ENCODE measurements at places on chromosomes 2 and 18. TPM values are rescaled to one million over a fixed set of nuclear protein-coding genes. Genes with fewer than 3 reads are reported as not detected.

DNA sequence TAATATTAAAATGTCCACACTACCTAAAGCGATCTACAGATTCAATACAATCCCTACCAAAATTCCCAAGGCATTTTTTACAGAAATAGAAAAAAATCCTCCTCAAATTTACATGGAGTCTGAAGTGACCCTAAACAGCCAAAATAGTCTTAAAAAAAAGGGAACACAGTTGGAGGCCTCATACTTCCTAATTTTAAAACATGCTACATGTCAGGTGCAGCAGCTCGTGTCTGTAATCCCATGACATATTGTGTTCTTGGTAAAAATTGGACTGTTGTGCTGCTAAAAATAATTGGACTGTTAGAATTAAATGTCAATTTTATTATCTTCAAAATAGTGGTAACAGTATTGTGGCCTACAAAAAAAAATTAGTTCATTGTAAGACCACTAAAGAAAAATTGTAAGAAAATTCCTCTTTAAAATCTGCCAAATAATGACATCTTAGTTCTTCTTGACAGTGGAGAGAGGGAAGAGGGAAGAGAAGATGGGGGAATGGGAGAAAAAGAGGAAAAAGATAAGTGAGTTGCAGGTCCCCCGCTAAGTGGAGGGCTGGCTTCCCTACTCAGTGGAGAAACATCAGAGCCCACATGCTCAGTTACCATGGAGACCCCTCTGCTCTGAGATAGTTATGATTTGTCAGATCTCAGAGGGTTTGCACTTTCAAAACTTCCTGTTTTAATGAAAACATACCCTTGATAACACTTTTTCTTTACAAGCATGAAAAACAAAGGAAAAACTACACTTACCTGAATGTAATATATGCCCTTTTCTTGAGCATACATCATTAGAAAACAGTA is 46.5 kb downstream of the UNC50 start:
- DNase-seq = no peak

SNRNP27 gene
- total RNA-seq = 67.8 TPM

XIRP2 gene
- 0.05 TPM for total RNA-seq

- no peak for DNase-seq
Observed at GRCh38 chr18:5841518-5841917, 53.8 kb downstream of the TMEM200C start.

- no peak for DNase-seq
Observed at GRCh38 chr2:86416146-86416545, 25.0 kb upstream of the KDM3A start.

- DNase-seq = no peak
Observed at GRCh38 chr2:209476367-209477208, 52.7 kb downstream of the MAP2 start.

DNA sequence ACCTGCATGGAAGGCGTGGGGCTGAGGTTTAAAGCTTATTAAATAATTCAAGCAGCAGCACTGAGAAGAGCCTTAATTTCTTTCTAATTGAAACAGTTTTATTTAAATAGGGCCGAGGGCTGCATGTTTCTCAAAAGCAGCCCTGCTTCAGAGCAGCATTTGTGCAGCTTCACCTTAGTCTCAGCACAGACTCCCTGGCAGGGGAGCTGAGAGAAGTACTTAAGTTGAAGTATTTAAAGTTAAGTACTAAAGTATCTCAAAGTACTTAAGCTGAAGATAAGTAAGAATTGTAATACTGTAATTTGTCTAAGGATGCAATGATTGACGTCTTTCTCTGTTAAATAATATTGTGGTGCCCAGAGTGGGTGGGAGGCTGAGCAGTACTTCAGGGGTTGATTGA is 31.4 kb downstream of the IMPA2 start:
- no peak for DNase-seq

- DNase-seq = no peak
Observed at GRCh38 chr2:118227698-118228508, 139.6 kb downstream of the INSIG2 start.

RALB gene
- total RNA-seq = 29.3 TPM

- DNase-seq = no peak
Observed at GRCh38 chr2:109636317-109636716, 22.2 kb downstream of the SOWAHC start.

DNA sequence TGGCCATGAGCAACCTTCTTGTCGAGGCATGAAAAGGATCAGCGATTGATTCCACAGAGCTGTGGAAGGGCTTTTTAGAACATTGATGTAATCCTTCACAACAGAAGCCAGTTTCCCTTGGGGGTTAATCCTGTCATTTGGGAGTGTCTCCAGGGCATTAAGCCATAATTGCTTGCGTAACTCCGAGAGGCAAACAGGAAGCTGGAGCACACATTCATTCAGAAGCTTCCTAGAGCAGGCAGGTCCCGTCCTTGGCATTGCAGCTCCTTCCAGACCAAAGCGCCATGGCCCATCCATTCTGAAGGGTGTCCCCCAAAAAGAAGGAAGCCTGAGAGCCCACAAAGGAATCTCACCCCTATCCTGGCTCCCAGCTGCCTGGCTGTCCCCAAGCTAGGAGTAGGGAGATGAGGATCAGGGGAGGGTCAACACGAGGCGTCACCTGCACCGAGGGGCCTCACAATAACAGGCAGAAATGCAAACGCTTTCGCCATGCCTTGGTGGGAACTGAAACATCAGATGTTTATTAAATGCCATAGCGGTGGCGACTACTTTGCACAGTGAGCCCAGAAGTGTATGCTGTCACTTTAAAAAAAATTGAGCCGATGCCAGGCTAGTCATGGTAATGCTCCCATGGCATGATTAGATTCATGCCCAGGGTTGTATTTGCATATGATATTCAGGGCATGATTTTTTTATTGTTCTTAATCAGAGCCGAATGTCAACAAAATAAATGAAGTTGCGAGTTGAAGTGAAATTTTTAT is 339.4 kb downstream of the BCL11A start:
- DNase-seq = no peak

TMEM237 gene
- total RNA-seq = 67.8 TPM

- DNase-seq = no peak
Observed at GRCh38 chr2:128531856-128532255, 213.2 kb upstream of the HS6ST1 start.

GRCh38 chr18:31901063-31901462 is 41.9 kb downstream of the TRAPPC8 start:
- DNase-seq = no peak

Measured in neural crest cell (in vitro differentiated cells).